ENCODE measurements at places on chromosomes 3 and 15. TPM values are rescaled to one million over a fixed set of nuclear protein-coding genes. Genes with fewer than 3 reads are reported as not detected.
A peak's percentile ranks its signal among the peaks of the same experiment; 100 is the strongest.

TMCO5A gene
- not detected for total RNA-seq

DNA sequence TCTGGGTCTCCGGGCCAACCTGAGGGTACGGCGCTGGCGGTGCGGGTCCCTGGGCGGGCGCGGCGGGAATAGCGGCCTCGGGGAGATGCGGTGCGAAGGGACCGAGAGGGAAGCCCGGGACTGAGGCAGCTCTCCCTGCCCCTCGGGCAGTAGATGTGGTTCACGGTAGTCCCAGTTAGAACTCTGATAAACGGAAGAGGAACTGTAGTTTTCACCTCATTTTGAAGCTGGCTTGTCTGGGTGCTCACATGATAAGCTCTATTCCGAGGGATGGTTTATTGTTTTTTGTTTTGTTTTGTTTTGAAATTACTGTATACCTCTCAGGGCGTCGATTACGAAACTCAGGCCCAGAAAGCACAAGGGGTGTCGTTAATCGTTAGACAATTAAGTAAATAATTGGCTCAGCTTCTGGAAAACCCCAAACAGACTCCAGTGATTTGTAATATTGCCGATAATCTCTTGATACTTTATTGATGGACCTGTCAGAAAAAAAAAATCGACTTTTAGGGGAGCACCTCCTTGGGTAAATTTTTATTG is 413 bp downstream of the NUSAP1 start:
- peak overlapping the region; percentile 50 for H3K27ac ChIP-seq
- H3K36me3 ChIP-seq, result no peaks in the 10 kb centered on the region
- H3K4me3 ChIP-seq, result peak overlapping the region; percentile 97
- H3K27me3 ChIP-seq, result no peaks in the 10 kb centered on the region
- DNase-seq, result no peak
- H3K4me1 ChIP-seq, result peaks cover 8% of the 10 kb centered on the region

DNA sequence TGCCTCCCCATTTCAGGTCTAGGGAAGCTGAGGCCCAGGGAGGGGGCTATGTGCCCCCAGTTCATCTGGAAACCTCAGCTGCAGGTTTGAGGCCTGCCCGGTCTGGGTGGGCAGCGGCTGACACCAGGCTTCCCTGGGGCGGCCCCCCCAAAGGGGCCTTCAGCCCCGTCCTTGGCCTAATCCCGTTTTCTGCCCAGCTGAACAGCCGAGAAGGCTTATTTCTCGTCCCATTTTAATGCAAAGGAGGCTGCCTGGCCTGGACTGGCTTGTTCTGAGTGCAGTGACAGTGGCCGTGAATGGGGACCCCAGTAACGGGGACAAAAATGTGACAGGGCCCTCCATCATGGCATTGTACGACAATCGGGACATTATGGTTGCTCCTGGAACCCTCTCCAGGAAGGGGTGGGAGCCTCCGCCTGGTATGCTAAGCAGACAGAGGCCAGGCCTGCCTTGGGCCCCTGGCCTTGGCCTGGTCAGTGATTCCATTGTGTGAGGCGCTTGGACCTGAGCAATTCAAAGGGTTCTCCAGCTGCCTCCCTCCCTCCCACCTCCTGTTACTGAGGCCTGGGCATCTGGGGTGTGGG is 93.9 kb downstream of the WNT7A start:
- no peaks in the 10 kb centered on the region for H3K4me1 ChIP-seq
- no peaks in the 10 kb centered on the region for H3K36me3 ChIP-seq
- DNase-seq, result no peak
- H3K27ac ChIP-seq, result no peak overlapping the region
- H3K27me3 ChIP-seq, result peaks cover 39% of the 10 kb centered on the region

DNA sequence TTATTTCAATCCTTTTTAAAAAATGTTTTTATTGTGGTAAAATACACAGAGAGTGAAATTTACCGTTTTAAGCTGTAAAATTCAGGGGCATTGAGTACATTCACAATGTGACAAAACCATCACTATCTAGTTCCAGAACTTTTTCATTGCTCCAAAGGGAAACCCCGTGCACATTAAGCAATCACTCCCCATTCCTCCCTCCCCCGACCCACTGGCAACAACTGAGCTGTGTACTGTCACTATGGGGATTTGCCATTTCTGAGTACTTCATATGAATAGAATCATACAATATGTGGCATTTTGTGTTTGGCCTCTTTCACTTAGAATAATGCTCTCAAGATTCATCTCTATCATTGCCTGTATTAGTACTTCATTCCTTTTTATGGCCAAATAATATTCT is 45.5 kb upstream of the BOC start:
- no peaks in the 10 kb centered on the region for H3K36me3 ChIP-seq
- H3K4me1 ChIP-seq, result no peaks in the 10 kb centered on the region
- no peaks in the 10 kb centered on the region for H3K27me3 ChIP-seq

DNA sequence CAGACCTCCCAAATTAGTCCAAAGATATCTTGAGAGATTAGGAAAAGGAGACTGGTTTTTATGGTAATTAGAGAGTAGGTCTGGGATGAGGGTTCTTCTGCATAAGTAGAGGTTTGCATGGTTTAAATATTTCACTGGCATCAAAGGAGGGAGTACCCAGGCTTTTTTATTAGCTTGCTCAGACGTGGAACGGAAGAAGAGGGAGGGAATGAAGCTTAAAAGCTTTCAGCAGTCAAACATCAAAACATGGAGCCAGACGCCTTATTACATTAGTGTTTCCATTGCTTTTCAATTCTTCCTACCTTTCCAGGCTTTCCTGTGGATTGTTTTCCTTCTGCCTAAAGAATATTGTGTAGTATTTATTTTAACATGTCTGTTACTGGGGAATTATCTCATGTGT is 342.1 kb upstream of the SOX2 start:
- H3K27me3 ChIP-seq, result no peaks in the 10 kb centered on the region
- DNase-seq, result no peak
- no peaks in the 10 kb centered on the region for H3K4me1 ChIP-seq
- no peak overlapping the region for H3K4me3 ChIP-seq
- H3K36me3 ChIP-seq, result no peaks in the 10 kb centered on the region

ZNF385D gene
- total RNA-seq, result 0.38 TPM

DNA sequence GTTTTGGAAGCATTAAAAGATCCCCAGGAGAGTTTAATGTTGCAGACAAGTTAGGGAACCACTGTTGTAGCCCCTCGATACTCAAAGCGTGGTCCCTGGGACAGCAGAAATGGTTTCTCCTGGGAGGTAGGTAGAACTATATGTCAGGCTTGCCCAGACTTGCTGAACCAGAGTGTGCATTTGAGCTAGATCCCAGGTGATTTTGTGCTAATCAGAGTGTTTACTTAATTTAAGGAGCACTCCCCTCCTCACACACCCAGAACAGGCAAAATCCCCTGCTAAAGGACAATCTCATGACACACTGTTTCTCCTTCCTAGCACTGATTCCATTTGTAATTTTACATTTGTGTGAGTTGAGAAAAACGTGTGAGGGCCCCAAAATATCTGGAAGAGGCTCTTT is 24.3 kb downstream of the LMCD1 start:
- H3K36me3 ChIP-seq, result no peaks in the 10 kb centered on the region
- DNase-seq, result no peak
- H3K27ac ChIP-seq, result no peak overlapping the region
- no peak overlapping the region for H3K4me3 ChIP-seq

- H3K27ac ChIP-seq, result no peak overlapping the region
- H3K4me1 ChIP-seq, result no peaks in the 10 kb centered on the region
- no peak for DNase-seq
- no peaks in the 10 kb centered on the region for H3K27me3 ChIP-seq
- no peak overlapping the region for H3K4me3 ChIP-seq
These were observed 50.1 kb upstream of the KBTBD8 start for GRCh38 chr3:66948041-66948440.

C3orf80 gene
- total RNA-seq, result 0.13 TPM

GRCh38 chr3:177145381-177145780 is 51.9 kb downstream of the TBL1XR1 start:
- H3K27ac ChIP-seq, result peak overlapping the region; percentile 75
- DNase-seq, result no peak
- H3K27me3 ChIP-seq, result no peaks in the 10 kb centered on the region
- no peak overlapping the region for H3K4me3 ChIP-seq

GRCh38 chr3:117910820-117911521 is 1123.7 kb downstream of the IGSF11 start:
- no peaks in the 10 kb centered on the region for H3K27me3 ChIP-seq
- H3K36me3 ChIP-seq, result no peaks in the 10 kb centered on the region
- H3K4me3 ChIP-seq, result no peak overlapping the region
- no peak for DNase-seq
- no peak overlapping the region for H3K27ac ChIP-seq

DNA sequence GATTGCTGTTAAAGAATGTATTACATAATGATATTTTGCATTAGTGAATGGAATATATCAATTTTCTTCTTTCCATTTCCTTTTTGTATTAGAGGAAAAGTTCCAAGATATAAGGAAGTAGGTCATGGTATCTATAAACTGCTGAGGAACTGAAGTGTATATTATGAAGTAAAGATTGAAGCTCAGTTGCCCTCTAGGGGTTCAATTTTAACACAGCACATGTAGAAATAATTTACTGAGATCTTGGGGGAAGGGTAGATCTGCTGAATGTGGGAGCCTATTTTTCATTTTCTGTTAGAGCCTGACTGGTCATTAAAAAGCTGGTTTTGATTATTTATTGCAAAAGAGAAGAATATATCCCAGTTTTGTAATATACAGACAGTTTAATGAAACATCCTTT is 45.2 kb downstream of the CMC1 start:
- DNase-seq, result no peak
- no peaks in the 10 kb centered on the region for H3K4me1 ChIP-seq
- no peak overlapping the region for H3K27ac ChIP-seq
- H3K4me3 ChIP-seq, result no peak overlapping the region
- H3K36me3 ChIP-seq, result no peaks in the 10 kb centered on the region

DNA sequence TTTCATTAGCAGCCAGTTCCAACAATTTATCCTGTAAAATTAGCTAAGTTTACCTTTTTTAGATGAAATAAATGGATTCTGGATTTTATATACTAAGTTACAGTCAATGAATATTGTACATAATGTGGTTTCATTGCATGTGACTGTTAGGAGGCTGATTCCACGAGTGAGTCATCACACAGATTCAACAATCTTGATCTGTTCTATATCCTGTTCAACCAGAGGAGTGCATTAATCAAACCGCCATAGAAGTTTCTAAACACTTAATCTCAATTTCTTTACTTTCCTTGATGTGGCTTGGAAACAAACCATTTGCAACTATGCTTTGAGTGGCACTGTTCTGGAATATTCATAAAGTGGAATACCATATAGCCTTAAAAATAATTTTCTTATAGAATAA is 15.3 kb downstream of the DNAJC13 start:
- no peak overlapping the region for H3K27ac ChIP-seq
- no peaks in the 10 kb centered on the region for H3K36me3 ChIP-seq
- H3K27me3 ChIP-seq, result no peaks in the 10 kb centered on the region
- no peaks in the 10 kb centered on the region for H3K4me1 ChIP-seq

GRCh38 chr3:45670436-45670835 is 18.8 kb upstream of the SACM1L start:
- peaks cover 79% of the 10 kb centered on the region for H3K36me3 ChIP-seq
- H3K27ac ChIP-seq, result no peak overlapping the region

DNA sequence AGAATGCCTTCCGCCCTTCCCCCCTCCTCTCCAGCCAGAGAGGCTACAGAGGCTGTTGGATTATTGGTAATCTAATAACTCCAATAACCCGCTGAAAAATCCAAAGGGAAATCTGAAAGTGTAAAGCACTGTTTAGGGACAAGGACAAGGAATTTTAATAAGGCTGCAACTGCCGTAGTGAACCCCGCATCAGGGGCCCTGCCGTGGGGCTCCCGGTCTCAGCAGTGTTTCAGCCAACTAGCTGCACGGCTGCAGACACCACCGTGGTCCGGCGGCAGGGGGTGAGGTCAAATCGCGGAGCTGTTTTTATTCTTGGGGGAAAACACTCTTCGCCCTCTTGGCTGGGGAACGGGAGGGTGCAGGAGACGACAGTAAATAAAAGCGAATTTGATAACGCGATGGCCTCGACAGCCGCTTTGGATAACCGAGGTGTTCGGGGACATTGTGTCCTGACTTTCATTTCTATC is 6.1 kb downstream of the BCL6 start:
- peak overlapping the region; percentile 98 for H3K27ac ChIP-seq
- no peaks in the 10 kb centered on the region for H3K27me3 ChIP-seq
- H3K4me1 ChIP-seq, result peaks cover 17% of the 10 kb centered on the region
- no peaks in the 10 kb centered on the region for H3K36me3 ChIP-seq
- peak overlapping the region; percentile 93 for H3K4me3 ChIP-seq

DNA sequence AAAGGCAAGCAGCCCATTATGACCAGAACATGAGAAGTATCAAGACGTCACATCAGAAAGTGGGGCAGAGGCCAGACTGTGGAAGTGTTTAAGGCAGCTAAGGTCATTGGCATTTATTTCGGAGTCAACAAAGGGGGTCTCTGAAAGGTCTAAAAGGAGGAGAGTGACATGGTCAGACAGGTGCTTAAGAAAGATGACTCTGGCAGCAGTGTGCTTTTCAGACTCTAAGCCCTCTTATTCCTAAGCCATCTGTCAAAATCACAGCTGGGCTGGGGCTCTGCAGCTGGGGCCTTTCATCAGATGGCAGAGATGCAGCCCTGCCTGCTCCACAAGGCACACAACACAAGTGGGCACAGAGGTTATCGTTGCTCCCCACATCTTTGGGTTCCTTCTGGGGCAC is 14.0 kb downstream of the FBXL22 start:
- H3K36me3 ChIP-seq, result peaks cover 23% of the 10 kb centered on the region
- no peak overlapping the region for H3K4me3 ChIP-seq
- no peaks in the 10 kb centered on the region for H3K27me3 ChIP-seq

GRCh38 chr15:52139599-52140462 is 27.3 kb upstream of the BCL2L10 start:
- no peak overlapping the region for H3K4me3 ChIP-seq
- peaks cover 57% of the 10 kb centered on the region for H3K36me3 ChIP-seq
- H3K27ac ChIP-seq, result no peak overlapping the region
- no peak for DNase-seq
- no peaks in the 10 kb centered on the region for H3K27me3 ChIP-seq

DNA sequence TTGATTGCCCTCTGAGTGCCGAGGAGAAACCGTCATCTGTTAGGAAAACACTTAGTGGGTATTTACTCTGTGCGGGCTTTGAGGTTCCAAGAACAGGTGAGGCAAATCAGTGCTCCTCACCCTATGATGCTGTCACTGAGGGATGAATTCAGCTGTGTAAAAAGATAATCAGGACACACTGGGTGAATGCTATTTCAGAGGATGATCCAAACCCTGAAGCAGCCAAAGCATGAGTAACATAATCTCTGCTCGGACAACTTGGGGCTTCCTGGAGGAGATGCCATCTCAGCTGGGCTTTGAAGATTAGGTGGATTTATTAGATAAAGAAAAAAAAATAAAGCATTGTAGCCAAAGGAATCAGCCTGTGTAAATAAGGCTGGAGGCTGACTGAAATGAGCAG is 10.5 kb upstream of the GADL1 start:
- no peak overlapping the region for H3K4me3 ChIP-seq
- no peaks in the 10 kb centered on the region for H3K36me3 ChIP-seq
- H3K27ac ChIP-seq, result no peak overlapping the region
- peaks cover 2% of the 10 kb centered on the region for H3K27me3 ChIP-seq
- DNase-seq, result no peak

STAC gene
- not detected for total RNA-seq

ZPLD1 gene
- total RNA-seq, result not detected

- H3K4me1 ChIP-seq, result no peaks in the 10 kb centered on the region
- no peaks in the 10 kb centered on the region for H3K27me3 ChIP-seq
- no peak overlapping the region for H3K27ac ChIP-seq
- H3K4me3 ChIP-seq, result no peak overlapping the region
- no peak for DNase-seq
- no peaks in the 10 kb centered on the region for H3K36me3 ChIP-seq
These were observed 233.0 kb upstream of the POU1F1 start for GRCh38 chr3:87509401-87509800.

- no peaks in the 10 kb centered on the region for H3K4me1 ChIP-seq
- H3K27me3 ChIP-seq, result peaks cover 8% of the 10 kb centered on the region
- H3K27ac ChIP-seq, result no peak overlapping the region
- H3K36me3 ChIP-seq, result no peaks in the 10 kb centered on the region
- no peak for DNase-seq
- H3K4me3 ChIP-seq, result no peak overlapping the region
These were observed 14.9 kb downstream of the GRAMD2A start for GRCh38 chr15:72182673-72183072.

Data from T-cell (primary cell).